ENCODE measurements at places on chromosomes 6 and 20.

GRCh38 chr6:170052991-170053821 is 237.7 kb downstream of the DLL1 start:
- DNase-seq, result no peak

DNA sequence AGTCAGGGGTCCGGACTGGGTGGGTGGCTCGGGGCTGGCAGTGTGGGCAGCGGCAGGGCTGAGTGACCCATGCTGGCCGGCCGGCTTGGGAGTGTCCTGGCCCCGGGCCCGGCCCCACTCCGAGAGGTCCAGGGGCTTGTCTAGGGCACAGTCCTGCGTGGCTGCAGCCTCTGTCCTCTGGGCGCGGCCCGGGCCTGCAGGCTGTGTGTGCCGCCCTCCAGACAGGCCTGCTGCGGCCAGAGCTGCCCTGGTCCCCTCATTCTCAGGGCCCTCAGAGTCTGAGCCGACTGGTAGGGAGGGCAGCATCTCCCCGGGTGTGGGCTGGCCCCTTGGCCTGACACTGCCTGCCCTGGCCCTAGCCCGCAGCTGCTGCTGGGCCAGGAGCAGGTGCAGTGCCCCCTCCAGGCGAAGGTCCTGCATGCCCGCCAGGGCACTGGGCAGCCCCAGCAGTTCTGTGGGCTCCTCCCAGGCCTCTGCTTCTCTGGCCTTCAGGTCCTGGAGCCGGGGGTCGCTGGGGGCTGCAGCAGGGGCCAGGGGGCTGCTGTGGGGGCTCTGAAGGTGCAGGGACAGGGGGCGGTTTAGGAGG is 6.9 kb upstream of the CABLES2 start:
- no peak for DNase-seq

DNA sequence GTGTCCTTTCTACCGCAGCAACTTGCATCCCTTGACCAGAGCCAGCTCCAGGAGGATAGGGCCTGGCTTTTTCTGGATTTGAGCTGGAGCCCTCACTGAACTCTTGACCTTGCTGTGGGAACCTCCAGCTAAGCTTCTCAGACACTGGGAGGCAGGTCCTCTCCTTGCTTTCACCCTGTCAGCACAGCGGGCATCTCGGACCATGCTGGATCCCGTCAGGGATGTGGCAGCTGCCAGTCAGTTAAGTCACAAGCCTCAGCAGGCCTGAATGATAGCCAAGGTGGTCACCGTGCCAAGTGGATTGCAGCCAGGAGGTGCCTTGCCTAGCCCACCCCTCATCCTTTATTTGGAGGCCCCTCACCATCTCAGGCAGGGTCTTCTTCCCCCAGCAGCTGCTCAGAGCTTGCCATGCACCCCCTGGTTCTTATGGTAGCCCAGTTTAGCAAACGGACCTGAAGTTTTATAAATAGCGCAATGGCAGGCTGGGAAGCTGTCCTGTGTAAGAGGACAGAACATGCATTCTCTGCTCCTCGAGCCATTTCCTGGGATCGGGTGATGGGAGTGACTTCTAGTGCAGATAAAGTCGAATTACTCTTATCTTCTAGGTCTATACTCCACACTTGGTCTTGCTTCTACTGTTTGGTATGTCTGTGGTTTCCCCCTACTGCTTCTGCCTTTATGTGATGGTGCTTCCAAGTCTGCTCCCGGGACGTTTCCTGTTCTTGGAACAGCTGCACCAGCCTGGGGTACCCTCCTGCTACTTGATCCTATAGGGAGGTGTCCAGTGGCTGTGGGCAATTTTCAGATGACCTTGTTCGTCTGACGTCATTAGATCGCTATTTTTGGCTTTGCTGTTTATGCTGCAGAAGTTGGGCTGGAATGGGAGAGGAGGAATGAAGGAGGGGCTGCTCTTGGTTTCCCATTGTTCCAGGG is 7.1 kb upstream of the MYLK2 start:
- DNase-seq, result no peak

DNA sequence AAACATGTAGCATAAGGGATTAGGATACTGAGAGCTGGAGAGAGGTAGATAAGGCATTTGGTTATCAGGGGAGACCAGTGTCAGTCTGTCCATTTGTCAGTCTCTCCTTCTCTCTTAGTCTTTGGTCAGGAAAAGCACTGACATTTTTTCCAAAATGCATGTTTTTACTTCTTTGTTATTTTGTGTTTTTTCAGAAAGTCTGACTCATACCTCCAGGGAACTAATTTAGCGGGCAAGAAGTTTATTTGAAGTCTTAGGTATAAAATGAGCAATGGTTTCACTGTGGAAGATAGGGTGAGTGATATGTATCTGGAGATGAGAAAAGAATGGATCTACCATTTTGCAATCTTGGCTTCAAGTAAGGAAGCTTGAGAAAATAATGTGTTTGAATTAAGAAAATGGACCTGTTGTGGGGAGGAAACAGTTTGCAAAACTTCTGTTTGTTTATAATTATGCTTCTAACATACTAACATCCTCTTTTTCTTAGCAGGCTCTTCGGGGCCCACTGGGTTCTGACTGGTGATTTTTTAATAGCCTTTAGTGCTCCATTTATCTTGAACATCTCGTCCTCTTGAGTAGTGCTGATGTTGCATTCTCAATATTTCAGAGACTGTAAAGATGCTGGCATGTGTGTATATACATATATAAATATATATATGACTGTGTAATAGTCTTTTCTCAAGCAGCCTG is 66.9 kb upstream of the FABP7 start:
- DNase-seq, result no peak

- no peak for DNase-seq
Observed at GRCh38 chr6:5930143-5930770, 76.5 kb downstream of the NRN1 start.

- DNase-seq, result no peak
Observed at GRCh38 chr20:58233881-58234528, 5.6 kb upstream of the ANKRD60 start.

DNA sequence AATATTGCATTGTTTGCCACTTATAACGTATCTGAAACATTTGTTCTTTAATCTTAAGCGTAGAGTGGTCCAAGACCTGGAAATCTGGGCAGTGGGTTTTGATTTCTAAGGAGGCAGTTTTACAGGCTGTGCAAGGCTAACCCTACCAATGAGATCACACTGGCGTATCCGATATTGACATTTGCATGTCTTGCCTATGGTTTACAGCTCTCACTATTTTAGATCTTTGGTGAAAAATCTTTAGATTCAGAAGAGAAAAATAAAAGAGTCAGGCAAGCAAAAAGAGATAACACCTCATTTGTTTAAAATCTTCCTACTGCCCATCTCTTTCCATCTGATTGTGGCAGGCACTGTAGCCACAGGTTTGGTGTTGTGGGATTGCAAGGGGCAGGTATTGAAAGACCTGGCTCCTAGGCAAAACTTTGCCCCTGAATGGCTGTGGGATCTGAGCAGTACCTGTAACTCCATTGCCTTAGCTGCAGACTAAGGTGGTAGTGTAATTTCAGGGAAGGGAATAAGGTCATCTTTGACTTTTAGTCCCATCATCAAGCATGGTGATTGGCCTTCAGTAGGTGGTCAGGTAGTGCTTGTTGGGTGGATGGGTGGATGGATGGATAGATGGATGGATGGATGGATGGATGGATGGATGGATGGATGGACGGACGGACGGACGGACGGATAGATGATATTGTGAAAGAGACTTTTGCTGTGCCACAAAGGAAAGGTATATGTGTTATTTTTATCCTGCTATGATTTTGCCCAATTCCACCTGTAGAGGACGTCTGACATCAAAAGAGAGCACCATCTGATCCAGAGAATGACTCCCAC is 1.9 kb downstream of the TNFAIP3 start:
- no peak for DNase-seq

DNA sequence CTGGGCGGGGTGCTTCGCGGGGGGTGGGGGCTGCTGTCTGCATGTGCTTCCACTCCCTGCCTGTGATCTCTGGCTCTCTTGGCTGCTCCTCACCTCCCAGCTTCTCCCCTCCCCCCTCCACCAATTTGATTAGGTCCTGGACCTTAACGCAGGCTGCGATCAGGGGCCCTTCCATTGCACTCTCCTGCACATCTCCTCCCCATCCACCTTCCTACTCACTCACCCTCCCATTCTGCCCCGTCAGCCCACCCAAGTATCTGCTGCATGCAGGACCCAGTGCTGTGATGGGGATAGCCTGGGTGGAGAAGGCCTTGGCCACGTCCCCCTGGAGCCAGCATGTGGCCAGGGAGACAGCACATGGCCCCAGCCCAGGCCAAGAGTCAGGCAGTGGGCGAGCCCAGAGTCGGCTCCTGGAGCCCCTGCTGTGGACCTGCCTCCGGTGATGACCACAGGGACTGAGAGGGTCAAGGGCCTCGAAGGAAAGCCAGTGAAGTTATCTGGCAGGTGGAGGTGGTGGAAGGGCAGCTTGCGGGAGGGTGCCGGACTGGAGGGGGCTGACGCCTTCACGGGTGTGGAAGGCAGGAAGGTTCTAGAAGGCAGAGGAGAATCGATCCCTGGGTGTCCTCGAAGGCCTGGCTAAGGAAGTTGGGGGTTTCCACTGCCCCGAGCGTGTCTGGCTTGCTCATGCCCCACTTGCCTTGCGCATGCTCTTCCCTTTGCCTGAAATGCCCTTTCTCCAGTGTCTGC is 40.7 kb downstream of the SRC start:
- no peak for DNase-seq

GRCh38 chr6:25138233-25138933 is 140.8 kb upstream of the CARMIL1 start:
- no peak for DNase-seq

DNA sequence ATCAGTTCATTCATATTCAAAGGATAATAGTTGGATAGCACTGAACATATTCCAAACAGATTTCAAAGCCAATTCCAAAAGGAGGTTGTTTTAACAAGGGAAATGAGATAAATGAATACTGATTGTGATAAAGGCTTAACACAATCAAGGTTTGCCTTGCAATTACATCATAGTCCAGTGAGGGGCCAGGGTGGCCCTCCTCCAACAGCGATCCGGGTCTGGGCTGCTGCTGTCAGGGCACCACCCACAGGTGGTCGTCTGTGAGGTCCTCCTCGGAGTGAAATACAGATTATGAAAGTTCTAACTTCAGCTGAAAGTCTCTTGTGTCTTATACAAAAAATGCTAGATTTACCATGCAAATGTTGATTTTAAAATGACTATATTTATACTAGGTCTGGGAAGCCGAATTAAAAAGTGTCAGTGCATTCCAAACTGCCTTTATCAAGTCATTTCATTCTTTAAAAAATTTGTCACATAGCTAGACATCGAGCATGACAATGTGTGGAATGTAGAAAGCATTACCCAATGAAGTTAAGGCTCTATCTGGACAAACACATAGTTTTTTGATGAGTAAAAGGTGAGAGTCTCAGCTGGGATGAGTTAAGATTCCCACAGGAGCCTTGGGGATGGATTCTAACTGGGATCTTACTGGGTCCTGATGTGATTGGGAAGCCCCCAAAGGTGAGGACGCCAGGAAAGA is 65.9 kb upstream of the SLC22A23 start:
- DNase-seq, result no peak

DNA sequence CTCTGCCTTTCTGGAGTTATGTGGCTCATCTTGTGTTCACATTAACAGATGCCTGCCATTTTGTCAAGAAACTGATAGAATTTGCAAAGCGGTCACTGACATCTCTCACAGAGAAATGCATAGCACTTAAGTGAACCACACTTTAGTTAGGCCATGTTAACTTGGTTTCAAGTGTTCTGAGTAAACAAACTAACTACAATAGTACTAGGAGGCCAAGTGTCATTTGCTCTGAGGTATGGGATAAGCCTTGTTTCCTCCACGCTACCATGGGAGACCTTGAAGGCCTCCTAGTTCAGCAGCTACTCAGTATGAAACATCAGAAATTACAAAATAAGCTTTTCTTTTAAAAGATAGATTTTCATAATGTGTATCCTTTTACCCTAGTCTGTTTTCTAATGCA is 143.5 kb upstream of the MARCKS start:
- DNase-seq, result no peak

DNA sequence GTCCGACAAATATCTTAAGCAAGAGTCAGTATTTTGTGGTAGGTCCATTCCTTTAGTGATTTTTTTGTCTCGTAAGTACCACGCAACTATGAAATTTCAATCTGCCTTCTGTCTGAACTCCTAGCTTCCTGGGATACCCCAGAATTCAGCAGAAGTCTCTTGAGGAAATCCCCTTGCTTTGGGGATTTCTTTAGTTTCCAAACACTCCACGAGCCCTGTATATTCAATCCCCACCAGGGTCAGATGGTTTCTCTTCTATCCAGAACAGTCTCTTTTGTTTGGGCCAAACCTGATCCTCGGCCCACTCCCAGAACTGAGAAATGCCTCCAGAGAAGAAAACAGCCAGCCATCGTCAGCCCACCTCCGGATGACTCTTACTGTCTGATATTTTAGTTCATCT is 113.0 kb downstream of the CHD6 start:
- DNase-seq, result no peak

DNA sequence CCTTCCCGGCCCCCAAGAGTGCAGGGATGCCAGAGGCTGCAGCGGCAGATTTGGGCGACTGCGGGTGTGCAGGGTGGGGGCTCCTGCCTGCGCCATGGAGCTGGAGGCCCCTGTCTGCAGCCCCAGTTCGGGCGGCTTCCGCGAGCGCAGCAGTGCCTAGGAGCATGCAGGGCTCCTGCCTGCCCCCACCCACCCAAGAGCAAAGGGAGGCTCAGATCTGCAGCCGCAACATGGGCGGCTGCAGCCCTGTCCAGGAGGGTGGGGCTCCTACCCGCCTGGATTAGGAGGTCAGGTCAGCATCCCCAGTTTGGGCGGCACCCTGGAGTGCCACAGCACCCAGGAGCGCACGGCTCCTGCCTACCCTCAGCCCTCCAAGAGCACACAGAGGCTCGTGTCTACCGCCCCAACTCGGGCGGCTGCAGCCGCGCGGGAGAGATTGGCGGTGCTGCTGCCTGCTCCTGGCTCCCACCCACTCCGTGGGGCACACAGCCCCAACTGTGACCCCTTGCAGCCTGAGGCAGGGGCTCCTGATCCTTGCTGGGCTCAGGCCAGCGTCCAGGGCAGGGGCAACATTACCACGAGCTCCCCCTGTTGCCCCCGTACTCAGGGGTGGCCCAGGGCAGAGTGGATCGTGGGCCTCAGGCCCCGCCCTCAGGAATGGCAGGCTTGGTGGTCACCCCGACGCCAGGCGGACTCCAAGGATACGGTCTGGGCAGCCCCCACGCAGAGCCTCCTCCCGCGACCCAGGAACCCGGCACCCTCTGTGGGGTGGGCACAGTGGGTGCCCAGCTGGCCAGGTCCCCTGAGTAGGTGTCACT is 55.5 kb upstream of the UNC93A start:
- DNase-seq, result no peak

DNA sequence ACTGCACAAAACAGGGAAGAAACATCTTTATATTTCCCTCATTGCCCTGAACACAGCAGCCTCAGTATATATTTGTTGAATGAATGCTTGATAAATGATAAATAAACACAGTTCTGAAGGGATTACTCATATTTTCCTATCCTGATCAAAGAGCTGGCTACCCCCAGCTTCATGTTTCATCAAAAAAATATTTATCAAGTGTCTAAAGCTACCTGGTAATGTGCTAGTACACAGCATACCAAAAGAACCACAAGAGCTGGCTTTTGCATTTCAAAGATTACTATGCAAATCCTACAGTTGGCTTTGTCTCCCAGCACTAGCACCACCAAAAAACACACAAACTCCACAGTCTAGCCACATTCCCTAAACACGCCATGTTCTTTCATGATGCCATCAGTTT is 130.0 kb downstream of the BTBD9 start:
- no peak for DNase-seq

GRCh38 chr6:36113703-36114102 is 16.6 kb upstream of the MAPK13 start:
- no peak for DNase-seq
